ENCODE measurements at places on chromosomes 5 and 9.

DNA sequence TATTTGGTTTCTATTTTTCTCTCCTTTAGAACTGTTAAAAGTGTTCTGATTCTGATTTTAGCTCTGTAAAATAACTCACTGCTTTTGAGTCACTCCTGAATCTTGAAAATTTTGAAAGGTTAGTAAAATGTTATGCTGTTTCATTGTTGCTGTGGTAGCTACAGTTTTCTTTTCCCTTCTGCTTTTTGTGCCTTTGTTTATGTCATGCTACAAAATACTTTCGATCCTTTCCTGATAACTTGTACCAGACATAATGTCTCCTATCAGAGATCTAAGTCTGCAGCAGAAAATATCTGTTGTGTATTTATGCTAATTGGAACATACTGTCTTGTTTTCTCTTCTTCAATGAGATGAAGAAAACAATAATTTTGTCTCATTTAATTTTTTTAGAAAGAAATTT is 26.9 kb upstream of the CEP120 start:
- no peak for DNase-seq

DNA sequence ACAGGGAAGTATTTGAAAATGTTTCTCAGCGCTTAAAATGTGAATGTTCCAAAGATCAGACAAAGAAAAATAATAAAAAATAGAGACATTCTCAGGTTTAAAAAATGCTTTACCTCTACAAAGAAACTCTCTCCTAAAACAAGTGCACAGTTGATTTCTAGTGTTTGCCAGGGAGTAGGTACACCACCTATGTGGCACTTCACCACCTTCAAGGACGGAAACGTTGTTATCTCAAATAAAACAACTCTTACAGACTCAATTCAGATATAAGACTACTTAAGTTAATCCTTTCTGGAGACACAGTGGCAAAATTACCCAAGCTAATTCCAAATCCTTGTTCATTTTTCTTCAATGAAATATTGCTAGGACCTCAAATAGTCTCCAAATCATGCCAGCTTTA is 286.4 kb upstream of the ISL1 start:
- DNase-seq = no peak

GRCh38 chr5:143820451-143820850 is 8.5 kb downstream of the HMHB1 start:
- no peak for DNase-seq

DNA sequence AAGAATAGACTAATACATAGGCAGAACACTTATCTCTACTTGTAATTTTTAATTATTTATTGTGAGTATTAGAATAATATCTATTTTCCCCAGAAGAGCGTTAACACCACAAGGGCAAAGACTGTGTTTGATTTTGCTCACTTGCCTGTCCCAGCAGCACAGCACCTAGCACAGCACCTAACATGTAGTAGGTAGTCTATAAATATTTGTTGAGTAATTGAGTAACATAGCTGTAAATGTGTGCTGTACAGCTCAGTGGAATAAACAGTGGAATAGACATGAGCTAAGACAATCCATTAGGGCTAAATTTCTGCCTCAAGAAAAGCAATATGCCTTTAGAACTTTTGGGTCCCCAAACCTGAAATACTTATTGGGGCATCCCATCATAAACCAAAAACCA is 49.3 kb upstream of the VCAN start:
- DNase-seq = no peak

DNA sequence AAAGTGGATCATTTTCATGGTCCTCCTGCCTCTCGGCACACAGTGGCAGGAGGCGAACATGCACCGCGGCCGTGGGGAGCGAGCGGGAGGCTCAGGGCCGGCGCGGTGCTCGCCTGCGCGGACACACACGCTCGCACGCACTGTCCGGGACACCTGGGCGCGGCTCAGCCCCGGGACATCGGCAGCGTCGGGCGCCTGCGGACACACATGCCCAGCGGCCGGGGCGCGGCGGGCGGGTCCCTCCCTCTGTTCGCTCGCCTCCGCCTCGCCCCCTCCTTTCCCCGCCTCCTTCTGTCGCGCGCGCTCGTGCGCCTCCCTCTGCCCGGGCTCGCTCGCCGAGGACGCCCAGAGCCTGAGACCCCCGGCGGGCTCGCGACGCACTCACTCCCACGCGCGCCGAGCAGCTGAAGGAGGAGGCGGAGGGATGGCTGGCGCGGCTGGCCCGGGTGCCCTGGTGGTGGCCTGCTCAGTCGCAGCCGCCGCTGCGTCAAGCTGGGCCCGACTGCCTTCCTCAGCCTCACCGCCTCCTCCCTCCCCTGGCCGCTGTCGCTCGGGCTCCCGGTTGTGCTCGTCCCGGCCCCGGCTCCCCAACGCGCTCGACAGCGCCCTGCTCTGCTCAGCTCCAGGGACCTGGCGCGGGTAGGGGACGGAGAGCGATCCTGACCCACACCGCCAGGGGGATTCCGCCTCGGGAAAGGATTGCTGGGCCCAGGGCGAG is at the start of gene FRMD3:
TSS of gene FRMD3 (minus strand) at position 230 of the 718 bp plus-strand sequence. CDS start at position 60, 170 bp downstream.
- DNase-seq = peak; percentile 89

GRCh38 chr9:112846528-112847488 is 43.9 kb downstream of the SLC46A2 start:
- DNase-seq = no peak

DNA sequence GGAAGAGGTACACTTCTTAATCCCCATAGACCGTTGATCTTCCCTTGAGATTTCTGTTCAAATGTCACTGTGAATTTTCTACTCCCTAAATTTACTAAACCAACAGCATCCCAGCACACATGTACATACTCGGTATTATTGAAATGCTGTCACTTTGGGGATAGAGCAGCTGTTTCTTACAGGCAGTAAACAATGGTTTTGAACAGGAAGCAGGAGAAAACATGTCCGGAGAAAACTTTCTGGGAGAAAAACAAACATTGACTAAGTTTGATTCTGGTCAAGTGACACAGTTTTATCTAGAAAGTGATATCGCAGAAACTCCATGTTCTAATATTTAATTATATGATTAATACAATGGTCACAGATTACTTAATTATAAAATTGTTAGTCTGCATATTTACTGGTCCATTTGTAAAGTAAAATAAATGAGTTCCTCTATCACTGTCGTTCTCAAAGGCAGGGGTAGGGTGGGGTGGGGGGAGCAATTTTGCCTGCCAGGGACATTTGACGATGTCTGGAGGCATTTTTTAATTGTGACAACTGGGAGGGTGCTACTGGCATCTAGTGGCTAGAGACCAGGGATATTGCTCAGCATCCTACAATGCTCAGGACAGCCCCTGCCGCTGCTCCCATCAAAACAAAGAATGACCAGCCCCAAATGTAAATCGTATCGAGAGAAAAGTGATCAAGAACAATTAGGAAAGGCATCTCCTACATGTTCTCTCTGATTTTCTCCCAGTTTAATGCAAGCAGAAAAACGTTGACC is 12.2 kb downstream of the TAS2R1 start:
- no peak for DNase-seq

Data from coronary artery (tissue), 2 donors.